Activated CD8-positive, alpha-beta memory T cell treated with anti-CD3 and anti-CD28 coated beads for 1 hour (primary cell): ENCODE measurements at places on chromosomes 1 and 21.

DNA sequence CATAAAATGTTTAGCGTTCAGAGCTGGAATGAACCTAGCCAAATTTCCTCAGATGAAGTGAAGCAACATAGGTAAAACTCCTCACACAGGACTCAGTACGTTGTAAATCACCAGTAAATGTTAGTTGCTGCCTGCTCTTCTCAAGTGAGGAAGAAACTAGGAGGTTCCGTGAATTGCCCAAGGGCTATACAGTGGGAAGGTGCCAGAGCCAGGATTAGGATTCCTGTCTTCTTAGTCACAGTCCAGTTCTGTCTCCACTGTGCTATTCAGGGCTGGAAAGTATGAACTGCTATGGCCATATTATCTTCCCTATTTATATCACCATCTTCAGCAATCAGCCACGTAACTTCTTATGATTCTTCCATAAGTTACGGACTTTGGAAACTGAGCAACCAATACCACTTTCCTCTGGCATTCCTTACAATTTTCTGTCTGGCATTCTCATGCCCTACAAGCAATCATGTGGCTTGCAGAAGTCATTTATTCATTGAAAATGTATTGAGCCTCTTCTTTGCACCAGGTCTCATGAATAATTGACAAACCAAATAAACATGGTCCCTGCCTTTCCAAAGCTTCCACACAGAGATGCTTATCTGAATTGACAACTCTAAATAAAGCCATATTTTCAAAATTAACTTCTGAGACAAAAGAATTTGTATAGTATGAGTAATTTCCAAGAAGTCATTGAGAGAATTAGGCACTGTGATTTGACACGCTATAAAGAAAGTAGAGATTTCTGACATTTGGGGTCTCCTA, 271.6 kb upstream of the SGIP1 start:
- no peak for DNase-seq

GRCh38 chr1:69492286-69492685, 75.4 kb upstream of the LRRC7 start:
- no peak for DNase-seq

DNA sequence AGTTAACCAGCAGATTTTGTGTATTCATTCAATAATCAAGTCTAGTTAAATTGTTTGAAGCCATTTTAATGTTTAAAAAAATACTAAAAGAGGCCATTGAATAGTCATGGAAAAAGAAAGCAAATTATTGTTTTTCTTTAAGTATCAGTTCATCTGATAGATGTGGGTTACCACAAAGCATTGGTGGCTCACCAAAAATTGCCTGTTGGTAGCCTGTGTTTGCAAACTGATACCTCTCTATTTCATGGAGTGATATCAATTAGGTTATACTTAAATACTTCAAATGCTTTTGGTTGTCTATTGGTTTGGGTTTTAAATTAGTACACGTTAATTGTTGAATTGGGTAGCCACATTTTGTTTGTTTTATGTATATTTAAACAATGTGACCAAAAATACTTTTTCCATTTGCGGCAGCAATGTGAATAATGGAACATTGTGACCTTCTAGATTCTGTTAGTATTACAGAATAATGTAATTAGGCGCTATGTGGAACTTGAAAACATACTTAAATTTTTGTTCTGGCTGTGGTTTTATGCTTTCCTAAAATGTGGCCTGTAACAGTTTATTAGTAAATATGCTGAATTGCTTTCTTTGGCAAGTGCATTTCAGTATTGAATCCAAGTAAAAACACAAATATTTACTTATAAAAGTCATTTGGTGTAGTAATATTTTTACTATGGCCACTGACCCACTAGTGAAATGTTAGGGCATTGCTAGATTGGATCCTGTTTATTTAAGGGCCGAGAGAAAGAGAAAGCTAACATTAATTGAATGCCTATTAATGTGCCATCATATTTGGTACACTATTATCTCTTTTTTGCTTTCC, 37.1 kb upstream of the NBL1 start:
- peak; percentile 28 for DNase-seq

- DNase-seq: no peak
These were observed 15.7 kb downstream of the GPR3 start for GRCh38 chr1:27408151-27408550.

DNA sequence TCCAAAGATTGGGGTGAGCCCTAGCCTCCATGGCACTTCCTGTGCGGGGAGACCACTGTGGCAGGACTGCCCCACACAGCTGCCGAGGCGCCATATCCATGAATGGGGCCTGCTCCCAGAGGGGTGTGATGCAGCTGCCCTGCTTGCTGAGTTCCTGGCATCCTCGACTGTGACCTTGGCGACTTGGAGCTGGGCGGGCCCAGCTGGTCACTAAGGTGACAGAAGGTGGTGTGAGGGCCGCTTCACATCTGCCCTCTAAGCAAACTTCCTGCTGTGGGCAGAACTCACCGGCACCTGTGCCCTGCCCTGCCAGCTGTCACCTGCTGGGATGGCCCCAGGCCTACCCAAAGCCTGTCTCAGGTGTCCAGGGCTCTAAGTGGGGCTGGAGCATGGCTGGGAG, 9.0 kb downstream of the TMEM61 start:
- DNase-seq: no peak

DNA sequence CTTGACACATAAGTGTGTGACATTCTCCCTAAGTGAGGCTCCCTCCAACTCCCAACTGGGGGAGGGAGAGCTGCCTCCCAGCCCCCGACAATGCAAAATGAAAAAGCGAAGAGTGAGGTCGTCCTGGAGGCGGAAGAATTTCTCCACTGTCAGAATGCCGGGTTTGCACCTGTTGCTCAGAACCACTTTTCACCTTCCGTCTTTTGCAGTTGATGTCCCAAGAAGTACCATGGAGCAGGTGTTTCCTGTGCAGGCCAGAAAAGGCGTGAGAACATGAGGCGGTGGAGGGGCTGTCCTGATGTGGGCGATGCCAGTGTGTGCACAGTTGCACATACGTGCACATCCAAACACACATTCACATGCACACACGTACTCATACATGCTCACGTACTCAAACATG, 158.6 kb upstream of the AJAP1 start:
- no peak for DNase-seq

- DNase-seq: no peak
These were observed 10.5 kb upstream of the MDM4 start for GRCh38 chr1:204505674-204506200.

- DNase-seq: no peak
These were observed 12.0 kb upstream of the PRDM15 start for GRCh38 chr21:41891132-41891531.

GRCh38 chr1:39187275-39188046, 17.0 kb upstream of the MACF1 start:
- DNase-seq: no peak

GRCh38 chr1:156113282-156113950, 1.1 kb upstream of the LMNA start:
- DNase-seq: no peak

GRCh38 chr21:31888936-31889371, 16.1 kb downstream of the HUNK start:
- no peak for DNase-seq

- DNase-seq: no peak
These were observed 37.2 kb downstream of the RHBG start for GRCh38 chr1:156406251-156406650.

DNA sequence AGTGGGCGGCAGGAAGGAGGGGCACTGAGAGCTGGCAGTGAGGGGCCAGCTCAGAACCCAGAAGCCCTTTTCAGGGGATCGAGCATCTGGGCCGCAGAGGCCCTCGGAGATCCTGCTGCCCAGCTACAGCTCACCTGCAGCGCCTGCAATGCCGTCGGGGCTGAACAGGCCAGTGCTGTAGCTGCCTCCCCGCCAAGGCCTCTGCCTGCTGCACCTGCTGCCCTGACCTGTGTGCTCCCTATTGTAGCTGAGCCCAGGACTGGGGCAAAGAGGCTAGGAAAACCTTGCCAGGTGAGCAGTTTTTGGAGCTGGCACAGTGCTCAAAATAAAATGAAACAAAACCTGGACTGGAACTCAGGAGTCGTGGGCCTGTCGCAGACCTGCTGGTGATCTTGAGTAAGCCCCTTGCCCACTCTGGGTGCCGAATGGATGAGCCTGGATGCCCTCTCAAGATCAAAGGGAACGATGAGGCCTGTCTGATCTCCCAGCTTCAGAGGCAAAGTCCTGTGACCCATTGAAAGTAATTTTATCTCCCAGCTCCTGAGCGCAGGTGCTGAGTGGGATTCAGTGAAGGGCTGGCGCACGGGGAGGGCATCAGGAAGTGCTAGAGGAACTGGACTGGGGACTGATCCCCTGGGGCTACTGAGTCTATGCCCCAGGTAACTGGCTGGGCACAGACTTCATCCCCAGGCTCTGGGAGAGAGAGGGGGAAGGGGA, 154.6 kb downstream of the FOXD2 start:
- no peak for DNase-seq

GRCh38 chr1:66495495-66495894, 38.5 kb upstream of the SGIP1 start:
- no peak for DNase-seq

GRCh38 chr1:95252422-95252821, 18.4 kb downstream of the RWDD3 start:
- no peak for DNase-seq

GRCh38 chr1:178308438-178308837, 188.3 kb downstream of the CLEC20A start:
- DNase-seq: no peak

- DNase-seq: no peak
These were observed 40.2 kb downstream of the SMG7 start for GRCh38 chr1:183512450-183512849.

DNA sequence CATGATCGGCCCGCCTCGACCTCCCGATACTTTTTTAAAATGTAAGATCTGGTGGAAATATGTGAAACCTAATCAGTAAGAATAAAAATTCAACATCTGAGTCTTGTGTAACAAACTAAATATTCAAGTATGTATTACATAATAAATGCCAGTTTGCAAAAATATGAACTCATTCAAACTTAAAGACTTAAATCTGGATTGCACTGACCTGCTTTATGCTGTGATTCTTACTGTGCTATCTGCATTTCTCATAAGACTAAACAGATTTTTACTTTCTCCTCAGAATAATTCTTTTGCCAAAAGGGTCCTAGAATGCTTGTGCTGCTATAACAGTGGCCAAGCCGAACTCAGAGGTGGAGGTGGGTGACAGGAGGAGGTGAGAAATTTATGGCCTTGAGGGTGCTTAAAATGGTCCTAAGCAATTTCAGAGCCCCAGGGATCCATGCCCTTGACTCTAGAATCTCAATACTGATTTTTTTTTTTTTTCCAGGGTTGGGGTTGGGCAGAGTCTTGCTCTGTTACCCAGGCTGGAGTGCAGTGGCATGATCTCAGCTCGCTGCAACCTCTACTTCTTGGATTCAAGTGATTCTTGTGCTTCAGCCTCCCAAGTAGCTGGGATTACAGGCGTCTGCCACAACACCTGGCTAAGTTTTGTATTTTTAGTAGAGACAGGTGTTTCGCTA, 38.2 kb downstream of the IL23R start:
- DNase-seq: no peak

DNA sequence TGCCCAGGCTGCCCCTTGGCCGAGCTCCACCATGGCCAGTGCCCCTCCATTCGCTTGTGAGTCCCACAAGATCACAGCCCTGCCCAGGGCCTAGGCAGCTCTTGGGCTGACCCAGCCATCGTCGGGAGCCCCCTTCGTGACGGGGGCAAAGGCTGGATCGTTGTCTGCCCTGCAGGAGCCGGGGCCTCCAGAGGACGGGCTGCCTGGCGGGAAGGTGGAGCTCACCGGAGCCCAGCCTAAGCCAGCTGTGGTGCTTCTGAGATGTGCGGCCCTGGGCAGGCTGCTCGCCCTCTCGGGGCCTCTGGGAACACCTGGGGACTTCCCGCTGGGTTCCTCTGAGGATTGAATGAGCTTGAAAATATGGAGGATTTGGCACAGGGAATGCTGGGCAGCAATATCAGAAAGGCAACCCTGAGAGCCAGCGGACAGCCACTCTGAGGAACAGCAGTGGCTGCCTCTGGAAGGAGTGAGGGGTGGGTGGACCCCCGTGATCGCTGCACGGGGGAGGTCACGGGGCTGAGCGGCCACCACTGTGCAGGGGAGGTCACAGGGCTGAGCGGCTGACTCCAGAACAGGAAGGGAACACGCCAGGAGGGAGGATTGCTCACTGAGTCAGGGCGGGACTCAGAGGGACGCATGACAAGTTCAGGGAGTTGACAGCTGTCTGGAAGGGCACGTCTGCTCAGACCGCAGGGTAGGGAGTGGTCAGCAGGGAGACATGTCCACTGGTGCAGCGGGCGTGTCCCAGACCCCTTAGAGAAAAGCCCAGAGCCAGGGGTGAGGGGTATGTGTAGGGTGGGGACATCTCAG, 19.3 kb downstream of the TP73 start:
- no peak for DNase-seq

GRCh38 chr1:184854496-184855140, 100.0 kb upstream of the EDEM3 start:
- DNase-seq: no peak

- no peak for DNase-seq
These were observed 239.8 kb downstream of the NFIA start for GRCh38 chr1:61322008-61322744.

- DNase-seq: no peak
These were observed 115.1 kb downstream of the KCTD3 start for GRCh38 chr1:215682232-215682631.

DNA sequence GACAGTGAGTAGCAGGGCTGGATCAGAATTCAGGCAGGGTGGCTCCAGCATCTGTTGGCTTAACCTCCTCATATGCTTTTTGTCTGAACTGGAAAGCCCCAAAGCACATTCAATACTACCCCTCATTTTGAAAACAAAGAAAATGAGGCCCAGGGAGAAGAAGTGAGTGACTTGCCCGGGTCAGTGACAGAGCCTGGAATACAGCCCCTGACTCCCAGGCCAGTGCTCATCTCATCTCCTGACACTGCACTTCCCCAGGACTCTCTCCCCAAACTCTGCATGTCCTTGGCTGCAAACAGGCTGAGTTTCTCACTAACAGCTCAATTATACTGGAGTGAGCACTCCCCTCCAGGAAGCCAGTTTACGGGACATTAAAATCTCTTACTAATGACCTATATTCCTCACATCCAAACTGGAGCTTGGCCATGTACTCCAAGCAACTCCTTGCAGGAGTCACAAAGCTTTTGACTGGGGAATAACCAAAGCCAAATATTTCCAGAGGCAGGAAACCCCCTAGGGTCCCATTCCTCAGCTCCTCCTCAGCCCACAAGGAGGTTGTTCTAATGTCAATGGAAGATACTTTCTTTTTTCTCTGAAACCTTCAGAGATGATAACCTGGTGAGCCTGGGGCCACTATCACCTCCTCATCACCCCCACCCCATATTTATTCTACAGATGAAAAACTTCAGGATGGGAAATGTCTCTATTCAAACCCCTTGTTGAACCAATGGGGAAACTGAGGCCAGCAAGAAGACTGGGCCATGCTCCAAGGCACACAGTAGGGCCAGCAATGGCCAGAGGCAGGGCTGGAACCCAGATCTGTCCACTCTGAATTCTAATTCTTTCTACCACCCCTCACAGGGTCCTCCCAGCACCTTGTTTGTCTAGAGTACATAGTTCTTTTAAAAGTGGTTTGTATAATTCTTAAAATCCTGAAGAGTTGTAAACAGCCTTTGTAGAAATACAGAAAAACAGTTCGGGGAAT, 127.0 kb downstream of the PLPP3 start:
- DNase-seq: no peak

GRCh38 chr1:230499496-230499895, 73.4 kb upstream of the PGBD5 start:
- DNase-seq: no peak

GRCh38 chr1:200338451-200338850, 71.4 kb downstream of the ZNF281 start:
- DNase-seq: no peak

- DNase-seq: no peak
These were observed 111.8 kb downstream of the OSBPL9 start for GRCh38 chr1:51728611-51729155.
